ENCODE measurements at places on chromosomes 4 and X.
A peak's percentile ranks its signal among the peaks of the same experiment; 100 is the strongest.

GRCh38 chr4:89576246-89576645 lies 260.7 kb downstream of the SNCA start:
- DNase-seq: no peak

DNA sequence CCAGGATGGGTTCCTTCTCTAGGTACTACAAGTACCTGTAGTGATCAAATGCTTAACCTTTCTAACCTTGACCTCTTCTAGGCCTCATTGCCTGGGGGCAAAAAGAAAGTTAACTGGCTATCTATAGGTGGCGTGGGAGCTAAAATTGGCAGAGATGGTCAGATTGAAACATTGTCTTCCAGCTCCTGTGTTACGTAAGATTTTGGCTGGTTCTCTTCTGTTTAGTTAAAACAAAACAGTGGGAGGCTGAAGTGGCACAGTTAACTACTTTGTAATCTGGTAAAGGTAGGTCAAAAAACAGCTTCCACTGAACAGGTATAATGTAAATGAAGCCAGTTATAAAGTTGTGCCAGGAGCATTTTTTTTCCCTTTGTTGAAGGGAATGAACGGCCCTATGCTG lies 115.2 kb downstream of the MBNL3 start:
- DNase-seq: peak; percentile 45

GRCh38 chrX:155998761-155999510 lies 1.4 kb downstream of the IL9R start:
- no peak for DNase-seq

GRCh38 chr4:101027721-101028120 lies 319.6 kb downstream of the PPP3CA start:
- DNase-seq: no peak

- no peak for DNase-seq
These were observed 21.5 kb downstream of the NAT8L start for GRCh38 chr4:2080429-2081300.

Measured in cerebellar cortex (tissue), 1 donor.